Activated naive CD8-positive, alpha-beta T cell treated with anti-CD3 and anti-CD28 coated beads, Interleukin-2, amount 50 U/mL, for 24 hours (primary cell): ENCODE measurements at places on chromosomes 4 and X.

GRCh38 chr4:124903995-124904722 lies 191.6 kb upstream of the ANKRD50 start:
- DNase-seq: no peak

DNA sequence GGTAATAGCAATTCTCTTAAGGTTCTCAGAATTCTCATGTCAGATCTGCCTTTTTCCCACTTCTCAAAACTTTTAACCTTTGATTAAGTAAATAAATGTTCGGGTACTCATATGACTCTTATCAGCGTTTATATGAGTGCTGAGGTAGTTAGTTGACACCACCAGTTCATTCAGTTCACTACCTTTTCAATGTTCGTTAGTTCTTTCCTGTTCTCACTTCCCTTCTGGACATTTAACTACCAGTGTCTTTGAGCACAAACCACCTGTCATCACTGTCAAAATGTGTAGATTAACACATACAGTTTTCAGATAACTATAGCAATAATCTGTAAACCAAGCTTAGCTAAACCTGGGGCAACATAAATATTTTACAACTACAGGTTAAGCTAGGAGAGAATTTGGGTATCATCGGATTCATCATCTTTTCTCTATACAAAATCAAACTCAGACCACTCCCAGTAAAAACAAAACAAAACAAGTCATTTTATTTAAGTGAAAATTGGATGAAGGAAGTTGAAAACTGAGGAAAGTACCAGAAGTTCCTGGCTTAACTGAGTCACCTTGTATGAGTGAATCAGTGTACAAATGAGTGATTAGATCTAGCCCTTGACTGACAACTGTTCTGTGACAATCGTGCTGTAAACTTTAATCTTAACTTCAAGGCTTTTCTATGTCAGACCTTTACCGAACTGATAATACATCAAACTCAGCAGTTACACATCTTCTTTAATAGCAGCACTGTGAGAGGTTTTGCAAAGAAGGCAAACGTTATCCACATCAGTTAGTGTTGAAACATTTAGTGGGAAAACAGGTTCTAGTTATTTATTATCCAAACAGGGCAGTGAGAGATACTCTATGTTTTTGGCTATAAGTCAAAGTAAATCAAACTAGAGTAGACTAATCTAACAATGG lies 41.9 kb downstream of the ARHGEF38 start:
- no peak for DNase-seq

DNA sequence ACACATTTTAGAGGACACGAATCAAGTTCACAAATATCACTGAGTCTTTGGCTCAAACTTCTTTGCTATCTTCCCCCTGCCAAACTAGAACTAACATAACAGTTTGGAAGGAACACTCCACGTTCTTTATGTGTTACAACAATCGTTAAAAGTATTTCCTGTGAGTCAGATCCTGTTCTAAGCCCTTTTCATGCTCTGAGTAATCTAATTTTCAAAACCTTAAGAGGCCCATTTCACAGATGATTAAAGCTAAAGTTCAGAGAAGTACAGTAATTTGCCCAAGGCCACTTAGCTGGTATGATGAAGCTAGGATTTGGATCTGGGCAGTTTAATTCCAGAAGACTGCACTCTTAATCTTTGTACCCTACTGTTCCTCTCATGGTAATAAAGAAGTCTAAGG lies 854.4 kb upstream of the INTU start:
- no peak for DNase-seq

DNA sequence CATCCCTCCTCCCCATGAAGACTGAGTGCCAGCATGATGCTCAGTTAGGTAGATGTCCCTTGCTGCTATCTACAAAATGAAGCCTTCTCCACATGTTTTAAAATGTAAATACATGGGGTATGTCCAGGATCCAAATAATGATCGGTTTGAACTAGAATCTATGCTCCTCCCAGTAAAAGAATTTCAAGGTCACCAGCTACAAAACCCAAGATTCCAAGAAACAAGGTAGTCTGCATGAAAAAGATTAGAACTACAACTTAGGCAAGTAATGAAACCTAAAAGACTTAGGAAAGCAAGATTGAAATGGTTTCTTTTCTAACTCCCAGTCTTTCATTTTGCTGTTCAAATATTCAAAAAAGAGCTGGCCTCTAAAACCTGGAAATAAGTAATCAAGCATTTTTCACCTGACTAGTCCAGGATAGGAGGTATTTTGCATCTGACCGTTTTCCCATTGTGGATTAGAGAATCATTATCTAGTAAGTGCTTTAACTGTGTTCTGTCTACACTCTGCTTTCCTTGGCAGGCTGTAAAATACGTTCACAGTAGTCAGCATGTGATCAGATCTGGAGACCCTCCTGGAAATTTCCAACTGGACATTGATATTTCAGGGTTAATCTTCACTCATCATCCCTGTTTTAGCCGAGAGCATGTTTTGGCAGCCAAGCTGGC lies 57.4 kb downstream of the CC2D2A start:
- DNase-seq: no peak

GRCh38 chr4:82748810-82749470 lies 49.7 kb downstream of the SCD5 start:
- no peak for DNase-seq
